AG09319 (cell line): ENCODE measurements at places on chromosomes 16 and 17.

- DNase-seq, result no peak
Observed at GRCh38 chr17:50458701-50459676, 9.7 kb downstream of the CHAD start.

DNA sequence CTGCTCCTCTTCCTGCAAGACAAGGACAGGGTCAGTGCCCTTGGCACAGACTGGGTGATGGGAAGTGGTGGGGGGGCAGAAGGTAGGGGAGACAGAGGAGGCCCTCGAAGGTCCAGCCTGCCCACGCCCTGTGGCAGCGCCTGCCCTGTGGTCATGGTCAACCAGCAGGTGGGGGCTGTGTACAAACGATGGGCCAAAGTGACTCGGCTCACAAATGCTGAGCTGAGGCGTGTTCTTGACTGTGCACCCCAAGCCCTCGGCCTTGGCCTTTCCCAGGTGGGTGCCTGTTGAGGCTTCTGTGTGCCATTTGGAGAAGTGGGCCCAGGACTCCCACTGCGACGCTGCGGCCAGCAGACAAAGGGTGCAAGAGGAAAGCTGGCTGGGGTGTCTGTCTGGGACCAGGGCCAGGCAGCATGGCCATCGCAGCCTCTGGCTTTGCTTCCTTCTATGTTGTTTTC is 22.6 kb downstream of the MXRA7 start:
- DNase-seq, result no peak

DNA sequence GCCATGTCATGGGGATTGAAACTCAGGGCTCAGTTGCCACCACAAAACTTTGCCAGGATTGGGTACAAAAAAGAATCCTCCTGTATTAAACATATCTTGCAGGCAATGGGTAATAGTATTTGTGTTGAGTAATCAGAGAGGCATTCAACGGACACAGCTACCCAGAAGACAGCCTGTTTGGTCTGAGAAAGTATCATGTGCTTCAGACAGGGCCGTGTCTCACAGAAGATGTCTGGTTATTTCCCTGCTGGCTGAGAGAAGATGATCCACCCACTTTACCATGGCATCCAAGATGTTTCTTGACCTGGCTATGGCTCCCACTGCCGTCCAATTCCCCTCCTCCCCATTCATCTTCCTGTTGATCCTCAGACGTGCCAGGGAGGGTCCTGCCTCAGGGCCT is 304.3 kb upstream of the XYLT1 start:
- no peak for DNase-seq

DNA sequence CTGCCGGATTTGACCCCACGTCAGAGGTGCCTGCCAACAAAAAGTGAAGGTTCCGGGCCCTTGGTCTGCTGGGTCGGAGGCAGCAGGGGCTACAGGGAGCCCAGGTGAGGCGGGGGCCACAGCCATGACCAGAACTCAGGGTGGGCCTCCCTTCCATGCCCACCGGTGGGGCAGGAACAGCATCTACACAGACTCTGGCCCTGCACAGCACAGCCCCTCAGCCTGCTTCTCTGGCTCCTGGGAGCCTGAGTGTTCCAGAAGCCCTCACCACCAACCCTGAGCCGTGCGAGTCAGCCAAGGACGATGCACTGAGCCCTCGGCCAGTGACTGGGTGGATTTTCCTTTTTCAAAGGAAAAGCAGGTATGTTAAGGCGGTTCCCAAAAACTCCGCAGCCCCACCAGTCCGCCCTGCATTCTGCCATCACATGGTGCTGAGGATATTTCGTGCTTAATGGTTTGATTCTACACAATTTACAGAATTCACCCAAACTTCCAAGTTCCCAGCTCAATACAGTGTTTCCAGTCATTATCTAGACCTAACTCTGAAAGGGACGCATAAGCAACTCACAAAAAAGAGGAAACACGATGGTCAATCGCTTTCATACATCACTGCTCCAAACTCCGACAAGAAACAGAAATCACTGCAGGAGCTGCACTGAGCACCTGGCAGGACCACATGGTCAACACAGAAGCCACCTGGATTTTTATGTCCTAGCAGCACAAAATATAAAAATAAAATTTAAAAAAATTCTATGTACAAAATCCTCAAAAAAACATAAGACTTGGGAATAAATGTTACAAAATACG is 19.4 kb upstream of the C16orf95 start:
- no peak for DNase-seq

GRCh38 chr17:59669411-59669810 is 37.8 kb downstream of the PTRH2 start:
- no peak for DNase-seq

GRCh38 chr17:81523402-81524038 is 4.7 kb upstream of the FSCN2 start:
- DNase-seq, result no peak

DNA sequence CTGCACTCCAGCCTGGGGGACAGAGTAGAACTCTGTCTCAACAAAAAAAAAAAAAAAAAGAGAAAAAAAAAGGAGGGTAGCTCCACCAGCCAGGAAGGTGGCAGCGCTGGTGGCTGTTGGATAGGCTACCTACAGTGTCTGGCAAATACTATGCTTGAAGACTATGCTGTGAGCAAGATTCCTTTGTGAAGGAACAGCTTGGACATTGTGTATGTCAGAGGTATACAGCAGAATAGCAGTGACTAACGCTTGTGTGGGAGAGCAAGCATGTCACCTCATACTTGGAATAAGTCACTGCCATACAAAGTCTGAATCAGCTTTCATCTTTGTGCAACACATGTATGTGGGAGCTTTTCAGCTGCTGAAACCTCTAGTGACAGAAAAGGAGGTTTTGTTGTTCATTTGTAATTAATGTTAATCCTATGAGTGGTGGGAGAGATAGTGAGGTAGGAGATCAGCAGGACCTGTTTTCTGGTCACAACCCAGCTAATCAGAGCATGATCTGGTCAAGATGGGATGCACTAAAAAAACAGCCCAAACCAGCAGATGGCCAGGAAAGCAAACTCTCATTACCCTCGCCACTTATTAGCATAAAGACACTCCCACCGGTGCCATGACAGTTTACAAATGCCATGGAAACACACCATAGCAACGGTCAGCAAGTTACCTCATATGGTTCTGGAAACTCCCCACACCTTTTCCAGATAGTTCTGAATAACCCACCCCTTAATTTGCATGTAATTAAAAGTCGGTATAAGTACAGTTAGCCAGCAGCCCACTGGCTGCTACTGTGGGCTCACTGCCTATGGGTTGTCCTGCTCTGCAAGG is 6.8 kb upstream of the ITGAD start:
- no peak for DNase-seq
